ENCODE measurements at places on chromosomes 12 and 14. TPM values are rescaled to one million over a fixed set of nuclear protein-coding genes. Genes with fewer than 3 reads are reported as not detected.

DNA sequence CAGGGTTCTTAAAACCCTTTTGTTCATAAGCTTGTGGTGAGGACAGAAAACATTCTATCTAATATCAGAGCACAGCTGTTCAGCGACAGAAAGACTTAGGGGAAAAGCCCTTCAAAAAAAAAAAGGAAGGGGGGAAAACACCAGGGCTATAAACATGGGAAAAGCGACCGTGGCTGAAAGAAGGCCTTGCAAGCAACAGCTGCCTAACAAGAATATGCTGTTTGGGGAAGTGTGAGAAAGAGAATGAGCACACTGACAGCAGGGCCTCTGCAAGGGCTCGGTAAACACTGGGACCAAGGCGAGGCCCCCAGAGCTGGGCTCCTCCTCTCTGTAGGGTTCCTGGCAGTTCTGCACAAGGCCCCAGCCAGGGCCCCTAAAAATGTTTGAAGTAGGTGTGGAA is 27.4 kb upstream of the CCND2 start:
- no peak for DNase-seq
- no peak overlapping the region for H3K4me3 ChIP-seq
- no peak overlapping the region for H3K27ac ChIP-seq

- no peak overlapping the region for H3K27ac ChIP-seq
- H3K4me3 ChIP-seq, result no peak overlapping the region
- H3K27me3 ChIP-seq, result no peaks in the 10 kb centered on the region
- no peak for DNase-seq
- peaks cover 11% of the 10 kb centered on the region for H3K4me1 ChIP-seq
- H3K36me3 ChIP-seq, result no peaks in the 10 kb centered on the region
These were observed 36.3 kb upstream of the HECTD1 start for GRCh38 chr14:31243860-31244259.

Gene SYNDIG1L
- total RNA-seq, result not detected

Gene RNU7-1
- not detected for total RNA-seq

- no peaks in the 10 kb centered on the region for H3K36me3 ChIP-seq
- no peak for DNase-seq
- H3K4me1 ChIP-seq, result no peaks in the 10 kb centered on the region
- no peaks in the 10 kb centered on the region for H3K27me3 ChIP-seq
- no peak overlapping the region for H3K4me3 ChIP-seq
These were observed 50.9 kb downstream of the TRAF3 start for GRCh38 chr14:102828151-102828550.

GRCh38 chr12:121799156-121799841 is 4.5 kb upstream of the SETD1B start:
- H3K4me3 ChIP-seq, result peak overlapping the region; percentile 80
- no peaks in the 10 kb centered on the region for H3K36me3 ChIP-seq
- peak; percentile 52 for DNase-seq
- peak overlapping the region; percentile 99 for H3K27ac ChIP-seq

Gene TAS2R9
- not detected for total RNA-seq

DNA sequence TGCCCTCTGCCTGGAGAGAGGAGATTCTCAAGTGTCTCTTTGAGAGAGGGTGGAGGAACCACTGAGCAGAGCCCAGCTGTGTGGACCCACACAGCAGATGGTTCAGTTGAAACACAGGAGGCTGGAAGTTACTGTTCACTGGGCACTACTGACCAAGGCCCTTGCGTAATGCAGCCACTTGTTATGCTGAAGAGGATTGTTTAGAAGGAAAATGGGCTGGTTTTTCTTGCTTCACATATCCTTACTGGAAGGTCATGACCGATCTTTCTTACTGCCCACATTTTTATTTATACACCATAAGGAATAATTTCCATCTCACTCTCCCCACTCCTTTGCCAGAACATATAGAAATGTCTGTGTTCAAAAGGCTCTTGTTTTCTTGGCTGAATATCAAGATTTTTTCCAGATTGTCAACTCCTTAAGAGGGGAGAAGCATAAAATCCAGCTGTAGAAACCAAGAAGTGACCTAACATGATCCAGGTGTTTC is 375.1 kb upstream of the DDHD1 start:
- H3K27me3 ChIP-seq, result no peaks in the 10 kb centered on the region
- H3K4me1 ChIP-seq, result no peaks in the 10 kb centered on the region
- H3K36me3 ChIP-seq, result no peaks in the 10 kb centered on the region
- no peak overlapping the region for H3K4me3 ChIP-seq
- no peak overlapping the region for H3K27ac ChIP-seq
- no peak for DNase-seq

GRCh38 chr12:19288603-19289244 is 150.6 kb upstream of the AEBP2 start:
- H3K4me1 ChIP-seq, result peaks cover 3% of the 10 kb centered on the region
- H3K4me3 ChIP-seq, result no peak overlapping the region
- no peak overlapping the region for H3K27ac ChIP-seq
- no peak for DNase-seq
- peaks cover 17% of the 10 kb centered on the region for H3K36me3 ChIP-seq
- H3K27me3 ChIP-seq, result no peaks in the 10 kb centered on the region

Gene CCDC184
- total RNA-seq, result 3.1 TPM

Gene GALNT6
- 6.3 TPM for total RNA-seq

DNA sequence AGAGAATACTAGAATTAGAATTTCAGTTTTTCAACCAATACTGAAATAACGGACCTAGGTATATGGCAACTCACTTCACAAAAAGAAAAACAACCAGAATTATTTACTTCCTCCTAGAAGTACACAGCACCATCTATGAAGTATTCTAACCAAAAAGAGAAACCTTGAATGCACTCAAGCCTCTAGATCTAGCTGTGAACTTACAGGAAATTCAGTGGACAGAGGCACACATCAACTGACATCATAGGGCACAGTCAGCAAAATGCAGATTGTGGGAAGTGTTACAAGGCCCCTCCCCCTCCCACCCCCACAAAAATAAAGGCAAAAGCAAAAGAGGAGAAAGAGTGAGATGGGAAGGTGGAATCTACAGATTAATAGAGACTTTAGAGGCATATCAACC is 102.4 kb downstream of the TMTC1 start:
- peaks cover 20% of the 10 kb centered on the region for H3K4me1 ChIP-seq
- no peaks in the 10 kb centered on the region for H3K36me3 ChIP-seq
- H3K27me3 ChIP-seq, result no peaks in the 10 kb centered on the region
- no peak for DNase-seq
- H3K4me3 ChIP-seq, result no peak overlapping the region
- no peak overlapping the region for H3K27ac ChIP-seq

- H3K4me3 ChIP-seq, result no peak overlapping the region
- H3K4me1 ChIP-seq, result no peaks in the 10 kb centered on the region
- DNase-seq, result no peak
- no peaks in the 10 kb centered on the region for H3K36me3 ChIP-seq
- H3K27ac ChIP-seq, result no peak overlapping the region
These were observed 112.8 kb upstream of the ATF7IP start for GRCh38 chr12:14252697-14253096.

Gene FGF23
- total RNA-seq, result not detected

Gene SLC15A4
- 66.1 TPM for total RNA-seq

DNA sequence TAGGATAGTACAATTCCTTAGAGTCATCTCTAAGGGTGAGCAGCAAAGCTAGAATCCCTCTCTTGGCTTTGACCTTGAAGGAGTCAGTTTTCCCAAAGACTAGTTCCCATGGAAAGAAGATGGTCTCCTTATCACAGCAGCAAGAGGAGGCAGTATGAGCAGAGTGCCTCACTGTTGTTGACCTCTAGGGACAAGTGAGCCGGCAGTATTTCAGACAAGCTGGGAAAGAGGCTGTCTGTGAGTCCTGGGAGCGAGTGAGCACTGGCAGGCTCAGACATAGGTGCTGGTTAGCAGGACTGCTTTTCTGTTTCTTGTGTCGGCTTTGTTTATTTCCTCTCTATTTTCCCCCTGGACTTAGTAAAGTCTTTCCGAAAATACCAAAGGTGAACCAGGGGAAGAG is 60.7 kb downstream of the NTF3 start:
- no peak overlapping the region for H3K4me3 ChIP-seq
- no peaks in the 10 kb centered on the region for H3K27me3 ChIP-seq
- no peak for DNase-seq
- no peaks in the 10 kb centered on the region for H3K36me3 ChIP-seq

DNA sequence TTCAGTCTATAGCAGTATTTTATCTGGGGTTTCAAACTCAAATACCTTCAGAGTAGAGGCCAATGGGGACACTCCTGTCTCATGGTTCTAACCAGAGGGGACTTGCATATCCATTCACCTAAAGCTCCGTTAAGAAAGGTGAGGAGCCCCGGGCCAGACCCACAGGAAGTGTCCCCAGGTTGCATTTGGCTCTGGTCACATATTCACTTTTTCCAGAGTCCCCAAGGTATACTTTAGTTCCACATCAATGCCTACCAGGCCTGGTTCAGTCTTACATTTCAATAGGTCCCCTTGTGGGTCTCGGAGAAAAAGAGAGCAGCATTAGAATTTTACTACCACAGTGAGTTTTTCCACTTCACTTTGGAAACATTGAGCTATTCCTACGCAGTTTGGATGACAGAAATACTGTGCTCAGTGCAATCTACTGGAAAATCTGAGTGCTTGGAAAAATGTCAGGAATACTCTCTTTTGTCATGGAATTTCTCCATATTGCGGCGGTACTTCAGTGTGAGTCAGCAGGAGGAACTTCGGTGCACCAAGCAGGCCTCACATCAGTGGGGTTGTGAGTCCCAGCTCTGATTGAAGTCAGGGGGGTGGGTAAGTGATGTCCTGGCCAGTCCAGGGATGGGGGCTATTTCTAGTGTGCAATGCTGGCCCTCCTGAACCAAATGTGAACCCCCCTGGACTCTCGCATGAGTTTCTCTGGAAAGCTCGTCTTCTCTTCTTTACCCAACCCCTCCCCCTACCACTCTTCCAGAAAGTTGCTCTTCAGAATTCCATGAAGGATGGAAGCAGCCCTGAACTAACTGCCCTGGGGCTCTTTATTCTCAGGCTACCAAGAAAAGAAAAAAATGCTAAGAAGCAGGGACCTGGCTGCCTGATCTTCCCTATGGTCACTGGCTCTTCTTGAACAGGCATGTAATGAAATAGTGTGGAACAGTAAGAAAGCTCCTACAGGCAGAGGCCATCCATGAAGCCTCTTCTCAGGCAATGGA is 184.7 kb downstream of the PRKCH start:
- no peak for DNase-seq
- H3K36me3 ChIP-seq, result no peaks in the 10 kb centered on the region
- no peak overlapping the region for H3K4me3 ChIP-seq
- no peaks in the 10 kb centered on the region for H3K27me3 ChIP-seq

Gene PGF
- 39.5 TPM for total RNA-seq

DNA sequence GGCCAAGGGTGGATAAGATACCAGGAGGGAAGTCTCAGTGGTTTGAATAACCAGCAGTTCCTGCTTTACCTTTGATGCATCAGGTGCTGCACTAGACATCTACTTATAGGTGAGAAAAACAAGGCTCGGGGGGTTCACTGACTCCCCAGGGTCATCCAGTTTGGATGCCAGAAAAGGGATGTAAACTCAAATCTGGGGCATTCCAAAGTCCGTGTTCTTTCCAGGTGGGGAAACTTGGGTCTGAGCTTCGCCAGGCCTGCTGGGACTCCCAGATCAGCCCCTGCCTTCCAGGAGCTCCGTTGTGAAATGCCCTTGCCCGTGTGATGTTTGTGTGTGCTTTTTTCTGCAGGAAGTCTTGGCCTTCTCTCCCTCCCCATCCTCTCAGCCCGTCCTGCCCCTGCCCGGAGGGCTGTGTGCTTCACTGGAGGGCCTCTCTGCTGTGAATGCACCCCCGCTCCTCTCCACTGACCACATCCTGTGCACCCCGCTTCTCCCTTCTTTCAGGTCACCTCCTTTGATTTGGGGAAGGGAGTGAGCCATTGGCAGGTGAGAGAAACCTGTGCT is 42.1 kb downstream of the TSPAN9 start:
- H3K36me3 ChIP-seq, result no peaks in the 10 kb centered on the region
- no peak for DNase-seq
- peak overlapping the region; percentile 42 for H3K27ac ChIP-seq
- H3K27me3 ChIP-seq, result no peaks in the 10 kb centered on the region
- H3K4me3 ChIP-seq, result no peak overlapping the region
- H3K4me1 ChIP-seq, result peaks cover 20% of the 10 kb centered on the region

All from tibial nerve (tissue), 4 donors.